ENCODE measurements at places on chromosomes 11 and 22.

GRCh38 chr11:12762278-12762677 lies 88.1 kb downstream of the TEAD1 start:
- no peak for DNase-seq

GRCh38 chr11:71119656-71120269 lies 132.6 kb downstream of the SHANK2 start:
- no peak for DNase-seq

- DNase-seq, result peak; percentile 45
These were observed 1.6 kb downstream of the SPTBN2 start for GRCh38 chr11:66727282-66728037.

DNA sequence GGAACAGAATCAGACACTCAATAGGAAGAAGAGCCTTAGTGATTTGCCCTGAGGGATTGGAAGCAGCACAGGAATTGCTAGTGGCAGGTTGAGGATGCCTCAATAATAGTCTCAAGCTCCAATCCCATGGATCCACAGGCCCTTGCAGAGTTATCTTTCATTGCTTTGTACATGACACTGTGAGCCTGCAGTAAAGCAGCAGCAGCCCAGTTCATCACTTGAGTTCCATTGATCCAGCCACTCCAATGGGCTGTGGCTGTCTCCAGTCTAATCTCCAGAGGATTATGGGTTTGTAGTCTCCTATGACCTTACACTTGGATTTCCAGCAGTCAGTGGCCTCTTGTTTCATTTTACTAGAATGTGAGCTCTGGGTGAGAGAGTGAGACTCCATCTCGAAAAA lies 45.4 kb downstream of the AAMDC start:
- DNase-seq, result no peak

DNA sequence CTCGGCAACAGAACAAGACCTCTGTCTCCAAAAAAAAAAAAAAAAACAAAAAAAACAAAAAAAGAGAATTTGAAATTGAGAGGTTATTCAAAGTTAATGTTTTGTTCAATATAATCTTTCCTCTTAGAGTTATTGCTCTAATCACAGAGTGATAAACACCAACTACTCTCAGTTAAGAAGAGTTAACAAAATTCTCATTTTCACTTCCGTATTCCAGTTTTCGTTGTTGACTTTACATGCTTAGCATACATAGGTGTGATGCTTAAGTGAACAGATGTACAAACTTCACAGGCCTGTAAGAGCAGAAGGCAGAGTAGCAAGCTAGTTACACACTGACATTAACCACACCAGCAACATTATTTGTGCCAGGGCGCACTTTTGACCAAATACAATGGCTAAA lies 12.3 kb downstream of the EIF4ENIF1 start:
- DNase-seq, result no peak

- DNase-seq, result peak; percentile 45
These were observed 1486.7 kb downstream of the BRD1 start for GRCh38 chr22:48340727-48341709.

DNA sequence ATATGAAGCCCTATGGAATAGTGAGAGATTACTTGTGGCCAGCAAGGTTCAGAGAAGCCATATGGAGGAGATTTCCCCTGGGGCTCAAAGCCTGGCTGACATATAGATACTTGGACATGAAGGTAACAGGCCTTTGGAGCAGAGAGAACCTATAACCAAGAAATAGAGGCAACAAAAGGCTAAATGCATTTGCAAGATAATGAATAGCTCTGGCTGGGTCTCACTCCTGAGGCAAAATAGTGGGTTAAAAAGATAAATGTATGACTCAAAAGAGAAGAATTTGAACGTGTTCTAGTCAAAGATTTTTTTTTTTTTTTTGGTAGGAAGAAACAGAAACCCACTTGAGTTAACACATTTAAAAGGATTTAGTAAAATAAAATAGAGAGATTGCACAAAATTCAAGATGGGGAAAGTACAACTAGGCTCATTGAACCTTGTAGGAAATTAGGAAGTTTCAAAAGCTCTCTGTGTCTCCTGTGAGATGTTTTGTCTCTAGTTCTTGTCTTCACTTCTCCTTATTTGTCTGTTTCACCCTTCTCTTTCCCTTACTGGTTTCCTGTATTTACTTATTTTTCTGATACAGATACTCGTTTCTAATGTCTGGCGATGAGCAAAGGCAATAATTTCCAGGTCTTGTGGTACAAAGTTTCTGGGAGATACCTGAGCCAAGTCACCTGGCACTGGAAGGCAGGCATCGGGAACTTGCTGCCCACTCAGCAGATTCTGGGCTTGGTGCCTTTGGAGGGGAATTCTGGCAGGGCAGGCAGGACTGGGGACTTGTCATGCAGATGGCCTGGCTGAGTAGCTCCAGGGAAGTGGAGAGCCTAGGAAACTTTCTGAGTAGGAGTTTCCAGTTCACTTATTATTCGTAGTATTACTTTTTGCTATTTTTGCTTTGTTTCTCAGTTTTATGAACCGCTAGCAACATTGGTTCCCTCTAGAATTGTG lies 49.2 kb upstream of the SESN3 start:
- DNase-seq, result peak; percentile 69

DNA sequence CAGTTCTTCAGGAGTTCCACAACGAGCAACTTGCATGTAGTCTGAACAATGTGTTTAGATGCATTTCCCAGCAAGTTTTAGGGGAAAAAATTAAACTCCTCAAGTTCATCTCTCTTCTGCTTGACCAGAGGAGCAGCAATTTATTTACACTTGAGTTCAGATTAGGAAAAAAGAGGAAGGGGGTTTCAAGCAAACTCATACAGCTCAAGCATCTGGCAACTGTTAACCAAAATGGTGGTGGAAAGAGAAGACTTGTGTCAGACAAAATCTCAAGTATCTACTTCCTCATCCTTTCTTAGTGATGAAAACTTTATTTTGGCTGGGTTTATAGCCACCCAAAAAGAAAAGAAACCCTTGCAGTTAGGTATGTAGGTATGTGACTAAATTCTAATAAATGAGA lies 29.1 kb upstream of the PICALM start:
- no peak for DNase-seq

DNA sequence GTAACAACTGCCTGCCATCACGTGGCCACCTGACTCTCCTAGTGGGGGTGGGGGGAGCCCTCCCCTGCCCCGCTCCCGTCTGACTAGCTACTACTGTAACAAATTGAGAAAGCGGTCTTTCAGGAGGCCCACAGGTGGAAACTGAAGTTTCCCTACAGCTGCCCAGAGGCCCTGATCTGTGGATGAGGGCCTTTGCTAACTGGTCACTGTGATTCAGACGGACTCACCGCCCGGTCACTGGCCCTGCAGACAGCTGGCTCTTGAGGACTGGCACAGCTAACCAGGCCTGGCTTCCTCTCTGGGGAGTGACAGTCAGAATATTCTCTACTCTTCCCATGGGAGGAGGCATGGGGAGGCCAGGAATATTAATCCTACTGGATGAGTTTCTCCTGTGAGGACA lies 116.8 kb downstream of the ARHGAP8 start:
- DNase-seq, result no peak

- DNase-seq, result no peak
These were observed 951.6 kb downstream of the DLG2 start for GRCh38 chr11:84675396-84676025.

- DNase-seq, result peak; percentile 29
These were observed 1059.6 kb upstream of the RAG2 start for GRCh38 chr11:37657645-37658044.

GRCh38 chr22:22348127-22348814 lies 103.7 kb downstream of the VPREB1 start:
- DNase-seq, result peak; percentile 64

- no peak for DNase-seq
These were observed 653 bp downstream of the NAGA start for GRCh38 chr22:42069801-42070516.

GRCh38 chr11:77090046-77090372 lies 12.6 kb upstream of the OMP start:
- DNase-seq, result no peak

GRCh38 chr11:68002575-68002937 lies 1.3 kb downstream of the UNC93B1 start:
- no peak for DNase-seq

- peak; percentile 58 for DNase-seq
These were observed 71.4 kb upstream of the MPEG1 start for GRCh38 chr11:59283825-59284772.

DNA sequence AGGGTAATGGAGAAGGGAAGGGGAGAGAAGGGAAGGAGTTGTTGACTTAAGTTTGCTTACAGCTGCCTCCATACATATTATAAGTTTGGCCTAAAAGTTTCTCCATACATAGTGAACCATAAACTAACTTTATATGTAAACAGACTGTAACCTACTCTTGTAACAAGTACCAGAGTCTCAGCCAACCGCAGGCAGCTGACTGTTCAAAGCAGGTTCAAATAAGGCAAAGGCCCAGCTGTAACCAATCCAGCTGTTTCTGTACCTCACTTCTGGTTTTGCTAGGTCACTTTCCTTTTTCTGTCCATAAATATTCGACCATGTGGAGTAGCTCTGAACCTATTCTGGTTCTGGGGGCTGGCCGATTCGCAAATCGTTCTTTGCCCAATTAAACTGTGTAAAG lies 591.2 kb downstream of the INSC start:
- no peak for DNase-seq

DNA sequence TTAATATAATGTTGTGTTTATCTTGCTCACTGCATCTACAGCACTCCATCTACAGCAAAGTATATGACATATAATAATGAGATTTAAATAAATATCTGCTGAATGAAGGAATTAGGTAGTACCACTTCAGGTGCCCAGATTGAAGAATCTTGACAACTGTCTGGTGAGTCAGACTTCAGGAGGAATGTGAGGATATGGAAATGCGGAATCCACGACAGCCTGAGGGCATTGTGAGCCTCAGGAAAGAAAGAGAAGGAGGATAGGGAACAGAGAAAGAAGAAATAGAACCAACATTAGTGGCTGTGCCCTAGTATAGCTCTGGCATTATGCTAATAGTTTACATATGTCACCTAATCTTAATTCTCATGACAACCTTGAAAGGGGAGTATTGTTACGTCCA lies 304.4 kb downstream of the AASDHPPT start:
- peak; percentile 78 for DNase-seq

DNA sequence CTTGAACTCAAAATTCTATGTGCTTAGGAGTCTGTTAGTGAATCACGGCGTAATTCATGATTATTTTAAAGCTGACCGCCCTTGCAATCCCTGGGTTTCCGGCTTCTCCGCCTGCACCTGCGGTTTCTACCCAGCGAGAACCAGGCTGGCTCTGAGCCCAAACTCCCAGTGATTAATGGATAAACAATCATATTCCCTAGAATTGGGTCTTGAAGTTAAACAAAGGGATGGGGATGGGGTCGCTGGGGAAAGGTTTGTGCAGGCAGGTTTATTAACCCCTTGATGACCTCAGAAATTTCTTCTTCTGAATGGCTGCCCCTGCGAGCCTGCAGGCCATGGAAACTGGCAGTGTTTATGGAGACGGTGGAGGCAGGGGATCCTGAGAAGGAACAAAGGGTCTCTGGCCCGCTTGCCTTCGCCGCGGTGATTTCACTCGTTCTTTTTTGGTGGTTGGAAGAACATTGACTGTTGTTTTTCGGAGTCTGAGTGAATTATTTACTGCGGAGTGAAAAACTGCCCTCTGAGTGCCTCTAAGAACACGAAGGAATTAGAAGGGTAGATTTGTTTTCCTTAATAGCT lies 1000.3 kb downstream of the BRD1 start:
- DNase-seq, result no peak

- no peak for DNase-seq
These were observed 471.9 kb downstream of the MIAT start for GRCh38 chr22:27129266-27129665.

GRCh38 chr22:47808886-47809620 lies 1046.6 kb downstream of the TBC1D22A start:
- DNase-seq, result no peak

- DNase-seq, result peak; percentile 97
These were observed 519 bp upstream of the ART5 start for GRCh38 chr11:3642071-3642951.

DNA sequence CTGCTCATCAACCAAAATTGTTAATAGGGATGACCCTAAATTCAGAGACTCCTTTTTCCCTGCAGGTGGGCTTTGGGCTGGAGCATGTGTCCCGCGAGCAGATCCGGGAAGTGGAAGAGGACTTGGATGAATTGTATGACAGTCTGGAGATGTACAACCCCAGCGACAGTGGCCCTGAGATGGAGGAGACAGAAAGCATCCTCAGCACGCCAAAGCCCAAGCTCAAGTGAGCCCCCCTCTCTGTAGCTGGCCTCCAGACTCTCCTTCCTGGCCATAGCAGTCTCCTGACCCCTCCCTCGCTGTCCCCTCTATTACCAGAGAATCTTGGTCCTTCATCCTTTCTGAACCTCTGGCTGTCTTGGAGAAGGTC lies 47.9 kb upstream of the RAB1B start:
- no peak for DNase-seq

GRCh38 chr22:37281646-37282384 lies 493 bp upstream of the CYTH4 start:
- DNase-seq, result no peak

DNA sequence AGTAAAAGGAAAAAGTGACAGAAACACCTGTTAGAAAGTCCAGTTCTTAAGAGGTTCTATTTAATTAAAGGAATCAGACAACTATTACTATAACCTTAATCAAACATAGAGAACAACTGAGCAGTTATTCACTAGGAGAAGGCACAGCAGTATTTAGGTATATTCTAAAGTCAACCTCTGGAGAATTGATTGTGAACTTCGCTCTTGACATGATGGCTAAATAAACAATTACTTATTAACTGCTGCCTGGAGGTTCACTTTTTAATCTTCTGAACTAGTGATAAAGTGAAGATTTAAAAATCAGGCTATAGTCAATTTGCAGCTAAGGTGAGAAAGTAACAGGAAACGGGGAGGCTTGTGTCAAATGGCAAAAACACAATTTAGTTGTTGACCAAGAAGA lies 557.3 kb downstream of the FAM181B start:
- peak; percentile 3 for DNase-seq

- no peak for DNase-seq
These were observed 21.2 kb upstream of the MAP6 start for GRCh38 chr11:75689863-75690609.

- peak; percentile 20 for DNase-seq
These were observed 26.8 kb downstream of the TRIM44 start for GRCh38 chr11:35689081-35689996.

- DNase-seq, result no peak
These were observed 26.0 kb downstream of the POU2AF3 start for GRCh38 chr11:111324277-111324720.

DNA sequence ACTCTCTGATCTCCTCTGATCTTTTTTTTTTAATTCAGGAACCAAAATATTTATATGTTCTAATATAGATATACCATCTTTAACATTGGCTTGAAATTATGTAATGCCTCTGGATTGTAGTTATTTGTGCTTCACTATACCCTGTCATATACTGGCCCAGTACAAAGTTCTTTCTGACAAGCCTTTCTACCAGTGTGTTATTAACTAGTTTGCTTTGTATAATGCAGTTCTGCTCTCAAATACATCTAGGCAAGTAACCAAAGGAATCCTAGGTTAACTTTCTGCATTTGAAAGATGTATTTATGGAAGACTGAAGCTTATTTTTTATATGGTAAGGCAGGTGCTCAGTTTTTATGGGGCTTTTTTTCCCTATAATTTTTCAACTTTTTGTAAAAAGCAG lies 36.1 kb downstream of the ARHGEF12 start:
- no peak for DNase-seq

GRCh38 chr22:21000987-21001600 lies 824 bp downstream of the THAP7 start:
- no peak for DNase-seq

Data from mesendoderm (in vitro differentiated cells).